Right cardiac atrium (tissue), 5 donors: ENCODE measurements at places on chromosomes 2 and 18.

GRCh38 chr2:128630974-128631697 lies 312.5 kb upstream of the HS6ST1 start:
- no peak for DNase-seq

- no peak for DNase-seq
These were observed 369.6 kb upstream of the NRXN1 start for GRCh38 chr2:51401546-51401945.

- no peak for DNase-seq
These were observed 167.9 kb downstream of the FBXO15 start for GRCh38 chr18:73979742-73980141.

GRCh38 chr2:60152226-60152833 lies 401.1 kb downstream of the BCL11A start:
- DNase-seq = no peak

GRCh38 chr2:32242331-32242730 lies 22.4 kb downstream of the NLRC4 start:
- no peak for DNase-seq

DNA sequence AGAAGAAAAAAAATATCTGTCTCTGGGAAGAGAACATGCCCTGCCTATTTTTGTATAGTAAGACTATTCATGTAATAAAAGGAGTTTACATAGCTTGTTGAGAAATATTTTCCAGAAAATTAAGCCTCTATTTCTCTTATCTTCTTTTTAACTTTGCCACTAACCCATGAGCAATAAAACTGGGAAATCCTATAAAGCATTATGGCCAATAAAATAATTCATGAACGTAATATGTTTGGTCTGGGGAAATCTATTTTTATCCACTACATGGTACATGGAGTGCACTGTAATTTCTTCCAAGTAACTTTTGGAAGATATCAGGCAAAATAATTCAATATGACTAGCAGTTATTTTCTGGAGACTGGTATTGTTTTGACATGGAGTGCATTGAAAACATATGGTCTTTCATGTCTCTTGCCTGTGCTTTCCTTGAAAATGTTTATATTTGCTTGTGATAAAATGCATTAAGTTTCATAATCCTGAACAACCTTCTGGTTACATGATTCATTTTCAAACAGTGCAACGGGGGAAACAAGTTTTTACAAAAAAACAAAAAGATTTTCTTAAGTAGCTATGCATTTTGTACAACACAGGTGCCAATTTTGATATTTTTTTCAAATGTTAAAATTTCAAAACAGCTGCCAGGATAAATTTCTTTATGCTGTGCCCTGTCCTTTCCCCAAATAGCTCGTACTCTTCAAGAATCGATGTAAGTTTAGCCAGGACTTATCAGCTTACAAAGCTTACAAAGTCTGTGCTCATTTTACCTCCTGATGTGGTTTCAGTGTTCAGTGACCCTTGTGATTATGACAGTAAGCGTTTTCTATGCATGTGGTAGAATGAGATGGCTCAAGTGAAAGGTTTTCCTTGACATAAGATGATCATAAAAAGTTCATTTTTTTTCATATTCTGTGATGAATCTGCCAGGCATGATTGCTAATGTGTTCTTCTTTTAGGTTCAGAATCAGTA lies 194.5 kb downstream of the UBE2E3 start:
- DNase-seq = no peak

- no peak for DNase-seq
These were observed 125.2 kb upstream of the COPS8 start for GRCh38 chr2:236960531-236960930.

GRCh38 chr2:64941143-64941542 lies 48.1 kb upstream of the SLC1A4 start:
- no peak for DNase-seq

GRCh38 chr2:127630864-127631540 lies 15.0 kb upstream of the GPR17 start:
- DNase-seq = no peak

GRCh38 chr18:13527730-13528129 lies 198.6 kb downstream of the FAM210A start:
- DNase-seq = no peak

DNA sequence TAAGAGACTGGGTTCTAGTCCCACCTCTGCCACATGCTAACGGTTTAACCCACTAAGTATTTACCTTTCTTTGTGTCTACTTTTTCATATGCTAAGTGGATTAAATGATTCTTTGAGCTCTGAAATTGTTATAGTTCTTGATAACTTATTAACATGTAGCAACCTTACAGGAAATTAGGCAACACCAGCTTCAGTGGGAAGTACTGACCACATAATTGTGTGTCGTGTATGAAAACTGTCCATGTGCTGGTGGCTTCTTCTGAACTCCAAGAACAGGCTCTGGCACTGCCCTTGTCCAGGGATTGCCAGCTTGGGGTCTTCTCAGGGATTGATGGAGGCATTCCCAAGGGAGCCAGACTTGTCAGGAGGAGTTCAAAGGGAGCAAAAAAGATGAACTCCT lies 427.7 kb downstream of the TGIF1 start:
- DNase-seq = no peak

DNA sequence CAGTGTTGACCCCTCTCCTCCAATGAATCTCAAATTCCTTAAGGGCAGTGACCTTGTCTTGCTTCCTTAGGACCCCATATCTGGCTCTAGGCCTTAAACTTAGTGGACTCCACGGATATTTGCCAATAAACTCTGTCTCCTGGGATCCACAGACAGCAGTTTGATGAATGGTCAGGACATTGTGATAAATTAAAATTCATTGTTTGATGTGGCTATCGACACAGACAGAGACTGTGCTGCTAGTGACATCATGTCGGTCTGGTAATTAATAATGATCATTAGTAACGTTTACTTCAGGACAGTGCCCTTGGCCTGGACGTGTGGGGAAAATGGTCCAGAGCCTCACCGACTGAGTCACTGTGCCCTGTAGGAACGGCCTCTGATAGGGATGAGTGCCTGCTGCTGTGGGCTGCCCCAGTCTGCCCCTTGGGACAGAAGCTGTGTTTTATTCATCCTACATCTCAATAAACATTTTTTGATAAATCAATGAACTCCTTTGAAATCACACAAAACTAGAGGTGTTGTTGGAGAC lies 5.2 kb upstream of the SLC35F6 start:
- no peak for DNase-seq

GRCh38 chr2:5464657-5465056 lies 227.5 kb upstream of the SOX11 start:
- no peak for DNase-seq

DNA sequence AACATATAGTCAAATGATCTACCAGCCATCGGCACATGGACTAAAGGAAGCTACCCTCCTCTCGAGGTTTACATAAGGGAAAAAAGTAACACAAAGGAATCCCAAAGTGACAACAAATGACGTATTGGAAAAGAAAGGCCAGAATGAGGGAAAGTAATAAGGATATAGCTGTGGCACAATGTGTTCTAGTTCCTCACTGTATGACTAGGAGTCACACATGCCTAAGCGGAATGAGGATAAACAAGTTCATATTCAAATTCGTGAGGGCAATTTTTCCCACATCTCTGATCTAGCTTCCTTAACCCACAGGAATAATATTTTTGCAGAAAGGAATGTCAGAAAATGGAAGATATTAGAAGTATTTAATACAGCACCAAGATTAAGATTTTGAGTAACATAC lies 162.3 kb upstream of the PID1 start:
- no peak for DNase-seq

- no peak for DNase-seq
These were observed 115.2 kb upstream of the FOSL2 start for GRCh38 chr2:28277466-28277865.
